ENCODE measurements at places on chromosomes 16 and 17.
A peak's percentile ranks its signal among the peaks of the same experiment; 100 is the strongest.

DNA sequence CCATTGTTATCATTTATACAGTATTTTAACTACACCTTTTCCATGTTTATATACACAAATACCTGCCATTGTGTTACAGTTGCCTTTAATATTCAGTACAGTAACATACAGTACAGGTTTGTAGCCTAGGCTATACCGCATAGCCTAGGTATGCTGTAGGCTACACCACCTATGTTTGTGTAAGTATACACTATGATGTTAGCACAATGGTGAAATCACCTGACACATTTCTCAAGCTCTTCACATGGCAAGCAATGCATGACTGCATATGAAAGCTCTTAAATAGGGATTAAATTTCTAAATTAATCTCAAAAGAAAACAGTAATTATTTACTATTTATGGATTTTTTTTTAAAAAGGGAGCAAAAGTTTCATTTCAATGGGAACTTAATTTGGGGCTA is 12.0 kb downstream of the LRRC37B start:
- no peak for DNase-seq

- DNase-seq, result no peak
These were observed 234.5 kb downstream of the SEC14L1 start for GRCh38 chr17:77375108-77375916.

- DNase-seq, result no peak
These were observed 355.4 kb upstream of the TNRC6C start for GRCh38 chr17:77602883-77603640.

DNA sequence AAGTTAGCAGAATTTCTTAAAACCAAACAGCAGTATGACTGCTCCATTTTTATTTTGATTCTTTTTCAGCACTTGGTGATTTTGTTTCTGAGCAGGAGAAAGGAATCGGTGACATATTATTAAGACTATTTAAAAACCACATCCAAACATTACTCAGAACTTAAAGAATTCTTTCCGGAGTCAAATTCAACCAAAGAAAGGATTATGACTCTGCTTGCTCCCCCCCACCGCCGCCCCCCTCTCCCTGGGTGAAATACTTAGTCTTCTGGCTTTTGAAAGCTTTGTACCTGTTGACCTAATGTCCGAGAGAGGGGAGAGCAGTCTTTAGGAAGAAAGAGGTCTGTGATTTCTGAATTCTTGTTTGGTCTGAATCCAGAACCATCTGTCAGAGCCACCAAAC is 17.9 kb upstream of the COL1A1 start:
- DNase-seq, result no peak

- peak; percentile 47 for DNase-seq
These were observed 8.6 kb upstream of the MC1R start for GRCh38 chr16:89909777-89910716.

- DNase-seq, result no peak
These were observed 44.0 kb downstream of the ZCCHC14 start for GRCh38 chr16:87448866-87449265.

- no peak for DNase-seq
These were observed 58.9 kb downstream of the NDEL1 start for GRCh38 chr17:8494506-8495111.

DNA sequence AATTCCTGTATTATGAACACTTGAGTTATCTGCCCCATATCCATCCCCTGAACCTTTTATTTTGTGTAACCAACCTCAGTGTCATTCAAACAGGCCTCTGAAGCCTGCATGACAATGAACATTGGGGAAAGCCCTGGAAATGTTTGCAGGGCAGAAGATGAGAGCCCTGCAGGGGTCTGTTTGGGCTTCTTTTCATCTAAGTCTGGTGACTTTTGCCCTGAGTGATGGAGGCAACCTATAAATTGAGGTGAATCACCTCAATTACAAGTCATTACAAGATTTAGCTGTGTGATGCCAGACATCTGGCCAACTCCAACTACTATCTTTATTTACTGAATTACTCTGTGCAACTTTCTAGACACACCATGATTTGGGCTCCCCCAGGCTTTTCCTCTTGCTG is 189.2 kb downstream of the MAF start:
- no peak for DNase-seq

DNA sequence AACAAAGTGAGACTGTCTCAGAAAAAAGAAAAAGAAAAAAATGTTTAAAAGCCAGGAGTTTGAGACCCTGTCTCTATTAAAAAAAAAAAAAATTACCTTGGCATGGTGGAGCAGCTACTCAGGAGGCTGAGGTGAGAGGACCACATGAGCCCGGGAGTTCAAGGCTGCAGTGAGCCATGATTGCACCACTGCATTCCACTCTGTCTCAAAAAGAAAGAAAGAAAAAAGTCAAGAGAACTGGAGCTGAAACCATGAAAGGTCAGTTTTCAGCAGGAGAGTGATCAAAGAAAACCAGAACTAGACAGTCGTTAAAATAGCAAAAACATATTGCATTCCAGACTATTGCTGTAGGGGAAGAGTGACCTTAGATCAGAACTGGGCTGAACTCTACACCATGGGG is 8.8 kb downstream of the QPRT start:
- no peak for DNase-seq

DNA sequence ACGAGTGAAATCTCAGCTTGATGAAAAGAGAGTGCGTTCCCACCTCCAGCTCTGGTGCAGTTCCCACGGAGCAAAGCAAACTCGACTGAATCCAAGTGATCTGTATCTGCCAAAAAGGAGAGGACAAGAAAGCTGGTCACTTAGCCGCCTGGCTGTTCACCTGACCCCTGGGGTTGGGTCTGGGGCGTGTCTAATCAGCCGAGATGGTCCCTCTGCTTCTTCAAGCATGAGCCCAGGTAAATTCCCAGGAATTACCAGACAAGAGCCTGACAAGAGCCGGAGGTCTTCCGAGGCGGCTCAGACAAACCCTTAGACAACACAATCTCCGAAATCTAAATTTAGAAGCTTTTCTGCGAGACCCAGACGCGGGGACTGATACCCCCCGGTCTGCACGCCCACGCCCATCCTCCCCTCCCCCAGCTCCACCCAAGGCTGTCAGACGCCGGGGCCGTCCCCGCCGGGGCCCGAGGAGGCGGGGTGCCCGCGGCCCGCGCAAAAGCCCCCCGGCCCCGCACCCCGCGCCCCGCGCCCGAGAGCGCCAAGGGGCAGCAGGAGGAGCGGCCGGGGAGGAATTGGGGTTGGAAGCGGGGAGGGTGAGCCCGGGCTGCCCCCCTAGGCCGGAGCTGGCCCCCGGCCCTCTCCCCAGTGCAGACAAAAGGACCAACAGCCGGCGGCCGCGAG is 674 bp downstream of the ZNF821 start:
- DNase-seq, result peak; percentile 49

All from stimulated activated naive B cell treated with anti-CD40 and anti-IgM and Interleukin-4, amounts not matched to agents 10 μg/mL and 1 μg/mL and 100 μg/mL, for 72 hours (primary cell).